ENCODE measurements at places on chromosomes 12 and 14.

GRCh38 chr14:73630009-73630780, 14.6 kb upstream of the DNAL1 start:
- no peak for DNase-seq

DNA sequence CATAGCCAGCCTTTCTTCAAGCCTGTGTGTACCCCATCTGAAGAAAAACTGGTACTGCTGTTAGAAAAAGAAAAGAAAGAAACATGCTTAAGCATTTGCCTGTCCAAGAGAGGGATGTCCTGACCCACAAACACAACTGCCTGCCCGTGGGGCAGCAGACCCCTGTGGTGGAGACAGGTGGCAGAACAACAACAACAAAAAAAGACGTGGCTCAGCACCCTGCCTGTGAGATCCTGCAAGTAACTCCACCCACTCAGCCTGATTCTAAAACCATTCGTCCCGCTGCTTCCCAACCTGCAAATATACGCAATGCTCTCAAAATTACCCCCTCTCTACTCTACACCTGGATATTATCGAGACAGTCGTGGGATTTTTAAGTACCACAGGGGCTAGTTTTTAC, 64.9 kb upstream of the ZDHHC17 start:
- no peak for DNase-seq

- no peak for DNase-seq
Measured at GRCh38 chr14:39006721-39007410, 96.2 kb downstream of the SEC23A start.

- no peak for DNase-seq
Measured at GRCh38 chr12:97977870-97978405, 515.3 kb downstream of the RMST start.

DNA sequence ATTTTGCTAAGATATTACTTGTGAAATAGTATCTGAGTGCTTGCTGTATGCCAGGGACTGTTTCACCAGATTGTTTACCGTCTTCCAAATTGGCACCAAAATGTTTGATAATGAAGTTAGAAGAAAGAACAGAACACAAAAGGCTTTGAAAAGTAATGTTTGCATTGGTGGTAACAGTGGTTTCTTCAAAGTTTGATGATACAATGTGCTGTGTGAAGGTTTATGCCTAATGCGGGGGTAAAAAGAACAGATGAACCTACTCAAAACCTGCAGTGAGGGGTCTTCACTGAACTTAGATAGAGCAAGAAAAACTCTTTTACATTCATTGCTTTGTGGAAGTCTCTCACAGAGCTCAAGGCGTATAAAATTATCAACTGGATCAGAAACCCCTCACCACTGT, 76.2 kb downstream of the PRKCH start:
- DNase-seq, result no peak
